ENCODE measurements at places on chromosomes 16 and 17. TPM values are rescaled to one million over a fixed set of nuclear protein-coding genes. Genes with fewer than 3 reads are reported as not detected.

The NLRP1 gene
- total RNA-seq, result 5.4 TPM

The KRTAP16-1 gene
- not detected for total RNA-seq

The HNF1B gene
- total RNA-seq, result not detected

The COPRS gene
- total RNA-seq, result 58.9 TPM

The PRR15L gene
- total RNA-seq, result not detected

The PNMT gene
- total RNA-seq, result 1.4 TPM

The PYDC1 gene
- not detected for total RNA-seq

The HOXB8 gene
- total RNA-seq, result 0.76 TPM

All from dermis microvascular lymphatic vessel endothelial cell (primary cell).